ENCODE measurements at places on chromosomes 13 and 19. TPM values are rescaled to one million over a fixed set of nuclear protein-coding genes. Genes with fewer than 3 reads are reported as not detected.

The TNFSF13B gene
- total RNA-seq: 12.3 TPM

The KCTD15 gene
- total RNA-seq: 20.4 TPM

The ACER1 gene
- total RNA-seq: not detected

The PDE4A gene
- total RNA-seq: 11.0 TPM

The SOX1 gene
- total RNA-seq: not detected

The ENOX1 gene
- total RNA-seq: 4.3 TPM
